ENCODE measurements at places on chromosomes 4 and X.

GRCh38 chr4:48367016-48367415 lies 25.7 kb downstream of the SLAIN2 start:
- no peak for DNase-seq

DNA sequence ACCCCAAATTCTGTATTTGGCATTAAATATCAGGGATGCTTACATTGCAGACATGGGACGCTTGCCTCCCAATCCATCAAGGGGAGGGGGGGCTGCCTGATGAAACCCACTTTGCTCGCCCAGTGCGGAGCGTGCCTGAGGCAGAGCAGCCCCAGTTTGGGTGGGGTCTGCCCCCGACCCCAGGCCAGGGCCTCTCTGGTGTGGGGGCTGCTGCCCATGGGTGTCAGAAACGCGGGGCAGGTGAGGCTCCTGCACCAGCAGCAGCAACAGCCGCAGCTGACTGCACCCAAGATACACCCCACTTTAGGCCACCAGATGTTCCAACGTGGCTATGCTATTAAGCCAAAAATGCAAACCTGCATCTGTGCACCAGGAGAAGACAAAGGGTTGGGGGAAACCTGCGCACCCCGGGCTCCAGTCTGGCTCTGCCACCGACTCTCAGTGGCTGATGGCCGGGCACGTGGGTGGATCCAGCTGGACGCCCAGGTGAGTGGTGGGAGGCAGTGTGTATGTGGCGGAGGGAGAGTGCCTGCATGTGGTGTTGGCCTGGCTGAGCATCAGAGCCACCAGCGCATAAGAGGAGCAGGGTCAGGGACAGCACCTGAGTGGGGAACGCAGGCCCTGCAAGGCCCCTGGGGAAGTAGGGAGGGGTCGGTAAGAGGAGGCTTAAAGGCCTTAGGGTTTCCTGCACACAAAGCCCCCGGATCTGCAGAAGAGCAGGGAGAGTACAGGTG lies 86.2 kb downstream of the ABLIM2 start:
- no peak for DNase-seq

DNA sequence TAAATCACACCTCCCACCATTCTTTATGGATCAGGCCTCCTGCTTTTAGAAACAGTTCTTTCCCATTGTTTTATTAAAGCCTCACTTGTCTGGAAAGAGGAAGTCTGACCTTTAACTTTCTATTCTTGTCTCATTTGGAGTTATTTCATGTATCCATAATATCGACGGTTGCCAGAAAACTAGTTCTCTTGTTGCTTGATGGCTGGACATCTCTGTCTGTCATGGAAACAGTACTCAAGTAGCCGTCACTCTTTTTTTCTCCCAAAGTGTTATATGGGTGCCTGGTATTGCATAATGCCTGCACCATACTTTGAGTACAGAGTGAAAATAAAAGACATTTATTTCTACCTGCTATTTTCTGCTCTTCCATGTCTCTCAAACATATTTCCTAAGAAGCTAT lies 61.4 kb downstream of the PHEX start:
- DNase-seq, result no peak

- DNase-seq, result no peak
These were observed 726.6 kb downstream of the TRAM1L1 start for GRCh38 chr4:116358633-116359222.

DNA sequence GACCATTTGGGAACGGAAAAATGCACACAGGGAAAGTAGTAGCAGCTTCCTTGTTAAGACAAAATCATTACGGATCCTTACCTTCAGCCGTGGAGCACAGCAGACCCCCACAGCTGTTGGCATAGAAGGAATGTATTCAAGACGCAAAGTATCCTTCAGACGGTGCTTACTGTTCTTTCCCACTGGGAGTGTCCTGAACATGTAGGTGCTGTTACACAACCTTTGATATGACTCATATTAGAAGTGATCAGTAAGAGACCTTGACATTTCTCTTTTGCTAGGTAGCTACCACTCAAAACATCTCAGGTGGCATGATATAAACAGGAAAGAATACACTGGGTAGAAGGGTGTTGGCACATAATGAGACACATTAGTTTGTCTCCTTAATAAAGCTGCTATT lies 154.0 kb upstream of the FMR1 start:
- DNase-seq, result no peak

GRCh38 chr4:8332891-8333331 lies 63.4 kb downstream of the HTRA3 start:
- DNase-seq, result no peak

DNA sequence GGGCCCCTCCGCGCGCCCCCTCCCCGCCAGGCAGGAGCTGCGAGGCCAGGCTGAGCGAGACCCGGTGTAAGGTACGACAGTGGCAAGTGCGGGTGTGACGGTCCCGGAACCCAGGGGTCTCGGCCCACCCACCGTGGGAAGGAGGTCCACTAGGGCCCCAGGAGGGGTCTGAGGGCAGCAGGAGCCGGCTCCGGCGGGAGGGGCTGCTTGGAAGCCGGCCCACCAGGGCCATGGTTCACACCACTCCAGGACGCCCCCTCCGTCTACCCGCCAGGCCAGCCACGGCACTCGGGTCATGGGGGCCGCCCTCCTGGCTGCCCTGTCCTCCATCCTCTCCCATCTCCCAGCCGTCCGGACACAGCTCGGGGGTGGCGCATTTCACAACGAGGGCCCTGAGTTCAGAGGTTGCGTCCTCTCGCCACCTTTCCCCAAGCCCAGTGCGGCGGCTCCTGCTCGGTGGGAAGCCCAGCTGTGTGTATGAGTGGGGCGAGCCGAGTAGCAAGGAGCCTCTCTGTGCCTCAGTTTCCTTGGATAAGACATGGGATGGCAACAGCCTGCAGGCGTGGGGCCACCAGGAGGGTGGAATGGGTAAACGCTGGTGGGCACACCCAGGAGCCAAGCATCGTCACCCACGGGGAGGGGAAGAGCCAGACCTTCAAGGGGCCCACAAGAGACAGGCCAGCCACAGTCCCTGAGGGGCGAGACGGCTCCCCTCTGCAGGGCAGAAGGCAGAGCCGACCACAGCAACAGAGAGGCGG lies 81.3 kb downstream of the FAM53A start:
- no peak for DNase-seq

- no peak for DNase-seq
These were observed 25.5 kb upstream of the LRCH2 start for GRCh38 chrX:115259238-115259875.

DNA sequence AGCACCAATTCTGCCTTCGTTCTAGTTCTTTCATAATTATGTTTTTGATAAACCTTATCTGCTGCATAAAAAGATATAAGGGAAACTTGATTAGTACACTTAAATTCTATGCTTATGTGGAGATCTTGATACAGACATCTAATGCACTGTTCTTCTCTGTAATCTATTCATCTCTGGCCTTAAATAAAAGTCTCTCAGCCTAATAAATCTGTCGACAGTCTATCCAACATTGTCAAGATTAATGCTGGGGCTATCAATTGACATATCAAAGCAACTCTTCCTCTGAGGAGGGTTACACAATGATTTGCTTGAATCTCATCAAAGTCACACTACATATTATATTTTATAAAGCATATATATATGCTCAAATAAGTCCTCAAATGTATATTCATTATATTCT lies 545.5 kb downstream of the SPOCK3 start:
- DNase-seq, result no peak

- DNase-seq, result no peak
These were observed 218.6 kb downstream of the PRDM5 start for GRCh38 chr4:120703908-120704307.

GRCh38 chrX:136635235-136635634 lies 12.7 kb upstream of the CD40LG start:
- DNase-seq, result no peak

DNA sequence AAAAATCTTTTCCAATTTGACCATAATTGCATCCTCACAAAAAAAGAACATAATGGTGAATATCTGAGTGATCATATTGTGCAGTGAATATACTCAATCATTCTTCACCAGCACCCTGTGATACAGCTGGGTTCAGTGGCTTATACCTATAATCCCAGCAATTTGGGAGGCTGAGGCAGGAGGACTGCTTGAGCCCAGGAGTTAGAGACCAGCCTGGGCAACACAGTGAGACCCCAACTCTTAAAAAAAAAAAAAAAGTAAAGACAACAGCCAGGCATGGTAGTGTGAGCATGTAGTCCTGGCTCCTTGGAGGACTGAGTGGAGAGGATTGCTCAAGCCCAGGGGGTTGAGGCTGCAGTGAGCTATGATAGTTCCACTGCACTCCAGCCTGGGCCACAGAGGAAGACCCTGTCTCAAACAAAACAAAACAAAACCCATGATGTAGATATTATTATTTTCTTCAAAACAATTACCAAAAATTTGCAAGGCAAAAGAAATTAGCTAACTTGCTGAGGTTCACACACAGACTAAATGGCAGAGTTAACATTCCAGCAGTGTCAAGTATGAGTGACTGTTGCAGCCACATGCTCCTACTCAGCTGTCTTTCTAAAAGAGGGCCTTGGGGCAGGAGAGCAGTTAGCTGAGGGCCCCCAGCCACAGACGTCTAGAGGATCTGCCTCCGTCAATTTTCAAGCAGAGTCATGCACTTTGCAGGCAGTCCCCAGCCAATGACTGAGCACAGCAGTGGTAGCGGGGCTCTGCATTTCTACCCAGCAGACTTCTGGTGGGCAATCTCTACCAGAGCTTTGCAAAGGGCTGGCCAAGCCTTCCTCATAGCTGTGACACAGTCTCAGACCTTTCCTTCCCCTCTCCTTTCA lies 33.4 kb downstream of the ADGRA3 start:
- DNase-seq, result no peak

DNA sequence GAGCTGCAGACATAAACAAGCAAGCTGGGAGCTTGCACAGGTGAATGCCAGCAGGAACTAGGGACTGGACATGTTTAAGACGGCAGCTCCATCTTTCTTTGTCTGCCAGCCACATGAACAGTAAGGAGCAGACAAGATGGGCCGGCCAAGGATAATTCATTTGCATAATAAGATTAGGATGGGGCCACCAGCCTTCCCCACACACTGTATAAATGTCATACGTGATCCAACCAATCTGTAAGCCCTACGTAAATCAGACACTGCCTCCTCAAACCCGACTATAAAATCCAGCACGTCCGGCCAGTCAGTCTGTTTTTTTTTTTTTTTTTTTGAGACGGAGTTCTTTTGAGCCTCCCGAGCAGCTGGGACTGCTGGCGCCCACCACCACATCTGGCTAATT lies 75.6 kb upstream of the BOD1L1 start:
- DNase-seq, result no peak

DNA sequence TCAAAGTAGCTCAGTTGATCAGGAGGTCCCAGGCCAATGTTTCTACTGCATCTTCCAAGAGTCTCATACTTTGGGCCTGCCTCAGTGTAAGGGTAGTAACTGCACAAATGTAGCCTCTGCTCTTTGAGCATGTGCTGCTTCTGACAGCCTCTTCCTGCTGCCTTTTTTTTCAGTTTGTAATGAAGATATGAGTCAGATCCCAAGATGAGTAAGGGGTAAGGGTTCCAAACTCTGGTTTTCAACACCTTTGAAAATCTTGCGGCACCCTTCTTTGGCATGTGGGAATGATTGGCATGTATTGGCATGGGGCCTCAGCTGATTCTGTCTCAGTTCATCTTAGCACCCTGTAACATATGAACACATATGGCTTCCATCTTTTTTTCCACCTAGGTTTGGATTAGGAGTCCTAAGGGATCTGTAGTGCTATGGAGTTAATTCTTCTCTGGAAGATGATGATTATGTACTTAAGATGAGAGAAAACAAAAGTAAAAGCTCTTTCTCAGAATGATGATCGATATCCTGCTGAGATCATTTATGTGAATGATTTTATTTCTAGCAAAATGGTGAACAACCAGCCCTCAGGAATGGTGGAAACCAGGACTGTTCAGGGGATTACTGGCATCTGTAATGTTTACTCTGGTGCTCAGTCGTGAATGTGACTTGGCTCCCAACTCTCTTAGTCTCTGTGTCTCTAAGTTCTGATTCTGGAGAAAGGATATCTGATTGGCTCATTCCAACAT lies 118.7 kb upstream of the PRPS2 start:
- no peak for DNase-seq

DNA sequence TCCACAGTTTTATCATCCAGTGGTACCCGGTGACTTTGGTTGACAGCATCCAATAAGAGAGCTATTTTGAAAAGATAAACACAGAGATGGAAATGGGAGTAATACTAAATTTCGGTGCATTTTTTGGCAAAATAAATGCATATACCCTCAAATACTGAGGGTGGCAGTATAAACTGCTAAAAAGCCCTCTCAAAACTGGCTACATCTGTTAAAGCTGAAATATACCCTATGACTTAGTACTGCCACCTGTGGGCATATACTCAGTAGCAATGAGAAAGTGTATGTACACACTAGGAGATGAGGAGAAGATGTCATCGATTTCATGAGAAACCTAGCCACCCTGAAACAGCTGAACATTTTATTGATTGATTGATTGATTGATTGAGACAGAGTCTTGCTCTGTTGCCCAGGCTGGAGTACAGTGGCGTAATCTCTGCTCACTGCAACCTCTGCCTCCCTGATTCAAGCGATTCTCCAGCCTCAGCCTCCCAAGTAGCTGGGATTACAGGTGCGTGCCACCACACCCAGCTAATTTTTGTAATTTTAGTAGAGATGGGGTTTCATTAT lies 12.2 kb upstream of the TMEM128 start:
- DNase-seq, result no peak

GRCh38 chrX:24494647-24495075 lies 29.6 kb downstream of the PDK3 start:
- DNase-seq, result no peak

GRCh38 chrX:153791104-153791852 lies 2.9 kb downstream of the IDH3G start:
- DNase-seq, result no peak
